Pancreas (tissue), 10 donors: ENCODE measurements at places on chromosomes 5 and 9. TPM values are rescaled to one million over a fixed set of nuclear protein-coding genes. Genes with fewer than 3 reads are reported as not detected.

GRCh38 chr9:18261181-18261580 lies 212.8 kb upstream of the ADAMTSL1 start:
- no peak overlapping the region for H3K27ac ChIP-seq
- DNase-seq: no peak
- H3K4me1 ChIP-seq: no peaks in the 10 kb centered on the region

DNA sequence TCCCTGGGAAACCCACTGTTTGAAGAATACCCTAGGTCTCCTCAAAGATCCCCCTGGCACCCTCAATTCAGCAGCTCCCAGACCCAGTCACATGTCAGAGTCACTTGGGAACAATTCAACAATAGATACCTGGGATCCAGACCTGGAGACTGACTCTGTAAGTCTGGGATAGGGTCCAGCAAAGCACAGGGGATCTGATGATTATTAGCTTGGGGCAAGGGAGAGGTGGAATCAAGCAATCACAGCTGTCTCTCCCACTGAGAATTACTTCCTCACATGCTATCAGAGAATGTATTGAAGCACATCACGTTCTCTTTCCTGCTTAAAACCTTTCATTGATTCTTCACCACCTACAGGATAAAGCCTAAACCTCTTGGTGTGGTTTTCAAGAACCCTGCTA lies 5.9 kb downstream of the FAM193B start:
- no peaks in the 10 kb centered on the region for H3K36me3 ChIP-seq
- H3K4me1 ChIP-seq: peaks cover 31% of the 10 kb centered on the region
- no peak overlapping the region for H3K4me3 ChIP-seq
- no peaks in the 10 kb centered on the region for H3K27me3 ChIP-seq
- no peak overlapping the region for H3K27ac ChIP-seq

- H3K4me3 ChIP-seq: no peak overlapping the region
- H3K36me3 ChIP-seq: no peaks in the 10 kb centered on the region
- H3K27ac ChIP-seq: no peak overlapping the region
- H3K4me1 ChIP-seq: no peaks in the 10 kb centered on the region
- no peaks in the 10 kb centered on the region for H3K27me3 ChIP-seq
- DNase-seq: no peak
Observed at GRCh38 chr5:10339958-10340357, 13.5 kb upstream of the MARCHF6 start.

DNA sequence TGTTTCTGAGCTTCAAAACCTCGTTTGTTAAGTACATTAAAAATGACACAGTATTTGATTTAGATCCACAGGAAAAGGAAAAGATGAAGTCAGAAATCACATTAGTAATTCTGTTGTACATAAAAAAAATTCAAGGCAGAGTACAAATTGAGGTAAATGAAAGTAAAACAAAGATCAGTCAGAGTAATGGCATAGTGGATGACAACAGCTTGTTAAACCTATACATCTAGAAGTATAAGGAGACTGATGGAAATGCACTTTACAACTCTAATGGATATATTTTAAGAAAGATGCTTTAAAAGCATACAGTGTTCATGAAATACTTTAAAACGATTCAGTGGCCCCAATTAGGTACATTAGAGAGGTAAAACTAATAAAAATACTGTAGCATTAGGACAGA lies 631.3 kb upstream of the SEMA6A start:
- H3K4me3 ChIP-seq: no peak overlapping the region
- no peaks in the 10 kb centered on the region for H3K27me3 ChIP-seq
- no peaks in the 10 kb centered on the region for H3K4me1 ChIP-seq

The FAM81B gene
- 0.28 TPM for total RNA-seq

The LHX6 gene
- 0.22 TPM for total RNA-seq

The TLE1 gene
- total RNA-seq: 15.1 TPM

The RGS14 gene
- 10.6 TPM for total RNA-seq

The ARHGEF28 gene
- 27.5 TPM for total RNA-seq

- H3K4me1 ChIP-seq: no peaks in the 10 kb centered on the region
- H3K27ac ChIP-seq: no peak overlapping the region
- DNase-seq: no peak
- H3K36me3 ChIP-seq: no peaks in the 10 kb centered on the region
- H3K4me3 ChIP-seq: no peak overlapping the region
Observed at GRCh38 chr5:136073714-136074529, 45.1 kb downstream of the TGFBI start.

- H3K4me3 ChIP-seq: no peak overlapping the region
- no peaks in the 10 kb centered on the region for H3K27me3 ChIP-seq
- no peaks in the 10 kb centered on the region for H3K36me3 ChIP-seq
- no peak for DNase-seq
- no peak overlapping the region for H3K27ac ChIP-seq
Observed at GRCh38 chr9:123438321-123438720, 82.3 kb downstream of the CRB2 start.

DNA sequence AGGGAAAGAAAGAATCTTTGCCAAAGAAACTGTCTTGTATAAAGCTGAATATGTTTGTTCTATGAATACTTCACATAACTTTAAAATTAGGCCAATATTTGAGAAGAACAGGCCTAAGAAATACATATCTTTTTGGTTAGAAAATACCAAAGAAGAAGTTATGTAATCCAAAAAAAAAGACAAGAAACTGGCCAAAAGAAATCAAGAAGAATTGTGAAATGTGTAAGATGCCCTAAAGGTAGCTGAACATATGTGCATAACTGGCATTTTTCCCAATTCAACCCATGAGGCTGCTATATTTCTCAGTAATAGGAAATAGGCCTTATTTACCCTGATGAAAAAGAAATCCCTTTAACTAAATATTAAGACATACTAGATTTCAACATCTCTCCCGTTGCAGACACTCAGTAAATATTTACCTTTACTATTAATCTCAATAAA lies 290.0 kb downstream of the CETN3 start:
- no peak overlapping the region for H3K27ac ChIP-seq
- no peaks in the 10 kb centered on the region for H3K4me1 ChIP-seq
- H3K4me3 ChIP-seq: no peak overlapping the region
- no peaks in the 10 kb centered on the region for H3K36me3 ChIP-seq

The SHOC1 gene
- total RNA-seq: 0.08 TPM

DNA sequence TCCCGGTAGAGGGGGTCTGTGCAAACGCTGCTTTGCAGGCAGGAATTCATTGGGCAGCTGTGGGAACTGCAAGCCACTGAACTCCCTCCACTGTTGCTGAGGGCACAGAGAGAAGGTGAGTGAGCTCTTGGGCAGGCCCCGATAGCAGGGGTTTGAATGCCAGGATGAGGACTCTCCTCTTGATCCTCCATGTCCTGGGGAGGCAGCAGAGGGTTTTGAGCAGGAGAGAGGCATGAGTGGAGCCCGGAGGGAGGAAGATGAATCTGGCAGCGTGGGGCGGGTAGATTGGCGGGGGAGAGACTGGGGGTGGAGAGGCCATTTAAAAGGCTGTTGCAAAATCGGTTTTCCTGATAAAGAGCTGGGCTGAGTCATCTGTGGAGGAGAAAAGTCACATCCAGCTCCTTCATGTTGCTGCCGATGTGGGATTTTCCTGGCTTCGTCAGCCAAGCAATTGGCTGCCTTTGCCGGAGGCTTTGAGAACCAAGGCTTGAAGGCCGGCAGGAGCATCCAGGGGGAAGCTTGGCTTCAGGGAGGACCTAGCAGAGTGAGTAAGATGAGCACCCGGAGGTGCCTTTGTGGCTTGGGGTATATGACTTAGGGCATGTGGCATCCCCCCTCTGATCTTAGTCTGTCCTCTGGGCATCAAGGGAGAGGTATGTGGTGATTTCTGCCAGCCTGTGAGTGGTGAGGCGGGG lies at the start of gene SYNPO:
SYNPO (plus strand) TSS at position 350 of the 695 bp plus-strand sequence. CDS start 7,616 bp downstream, outside the sequence.
- peak within 1 kb of the TSS; percentile 29 for H3K4me3 ChIP-seq
- H3K27me3 ChIP-seq: no peaks in the 10 kb centered on the region
- no peaks in the 10 kb centered on the region for H3K36me3 ChIP-seq
- peak within 1 kb of the TSS; percentile 90 for H3K27ac ChIP-seq
- H3K4me1 ChIP-seq: peaks cover 38% of the 10 kb centered on the region

DNA sequence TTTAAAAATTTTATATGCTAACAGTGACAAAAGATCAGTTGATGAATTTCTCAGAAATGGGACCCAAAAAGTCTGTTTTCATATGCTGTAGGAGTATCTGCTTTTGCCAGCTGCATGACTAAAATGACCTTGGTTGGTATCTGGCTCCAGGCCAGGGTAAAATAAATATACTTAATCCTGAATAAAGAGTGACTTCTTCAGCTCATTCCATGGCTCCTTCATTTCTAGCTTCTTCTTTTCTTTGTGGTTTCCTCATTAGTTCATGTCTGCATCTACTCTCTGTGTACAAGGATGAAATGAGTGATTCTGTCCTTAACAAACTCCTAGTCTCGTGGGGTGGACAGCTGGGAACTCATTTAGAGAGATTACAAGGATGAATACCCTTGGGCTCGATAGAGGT lies 36.0 kb downstream of the RCL1 start:
- H3K4me3 ChIP-seq: no peak overlapping the region

The KCNV2 gene
- total RNA-seq: not detected

GRCh38 chr5:100950985-100951384 lies 47.9 kb upstream of the ST8SIA4 start:
- H3K27ac ChIP-seq: no peak overlapping the region
- H3K27me3 ChIP-seq: no peaks in the 10 kb centered on the region
- no peaks in the 10 kb centered on the region for H3K36me3 ChIP-seq
- no peak for DNase-seq

DNA sequence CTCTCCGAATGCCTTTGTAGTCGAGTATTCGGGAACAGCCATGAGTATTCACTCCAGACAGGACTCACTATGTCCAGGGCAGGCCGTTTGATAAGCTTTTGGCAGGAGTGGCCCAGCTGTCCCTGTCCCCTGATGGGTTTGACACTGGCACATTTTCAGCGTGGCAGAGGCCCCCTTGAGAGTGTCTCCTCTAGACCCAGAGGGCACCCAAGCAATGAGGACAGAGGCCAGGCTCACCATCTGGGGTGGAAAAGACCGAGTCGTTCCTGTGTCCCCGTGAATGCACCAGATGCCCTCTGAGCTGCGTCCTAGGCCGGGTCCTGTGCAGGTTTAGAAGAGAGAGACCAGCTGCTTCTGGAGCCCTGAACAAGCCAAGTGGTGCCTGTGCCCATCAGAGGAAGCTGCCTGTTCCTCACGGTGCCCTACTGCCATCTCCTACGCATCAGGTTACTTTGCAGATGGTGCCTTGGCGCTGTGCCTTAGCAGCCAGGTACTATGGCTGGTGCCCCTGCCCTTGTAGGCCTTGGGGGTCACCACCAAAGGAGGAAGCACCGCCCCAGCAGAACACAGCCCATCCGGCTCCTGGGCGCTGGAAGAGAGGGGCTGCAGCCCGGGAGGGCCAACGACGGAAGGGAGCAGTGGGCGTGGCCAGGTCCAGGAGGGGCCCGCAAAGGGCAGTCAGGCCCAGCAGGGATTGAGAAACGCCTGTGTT lies 42.4 kb downstream of the LRSAM1 start:
- H3K27me3 ChIP-seq: no peaks in the 10 kb centered on the region
- peak overlapping the region; percentile 17 for H3K27ac ChIP-seq
- peaks cover 16% of the 10 kb centered on the region for H3K4me1 ChIP-seq
- peaks cover 6% of the 10 kb centered on the region for H3K36me3 ChIP-seq
- no peak overlapping the region for H3K4me3 ChIP-seq

- no peaks in the 10 kb centered on the region for H3K27me3 ChIP-seq
- no peaks in the 10 kb centered on the region for H3K36me3 ChIP-seq
- DNase-seq: no peak
- H3K27ac ChIP-seq: no peak overlapping the region
- H3K4me1 ChIP-seq: no peaks in the 10 kb centered on the region
- H3K4me3 ChIP-seq: no peak overlapping the region
Observed at GRCh38 chr5:83450183-83450966, 21.2 kb upstream of the VCAN start.

GRCh38 chr9:107137495-107138202 lies 145.4 kb upstream of the RAD23B start:
- no peaks in the 10 kb centered on the region for H3K27me3 ChIP-seq
- no peak for DNase-seq
- H3K4me1 ChIP-seq: no peaks in the 10 kb centered on the region
- no peak overlapping the region for H3K4me3 ChIP-seq
- no peak overlapping the region for H3K27ac ChIP-seq

GRCh38 chr5:6859023-6859422 lies 145.8 kb downstream of the TENT4A start:
- DNase-seq: no peak
- H3K4me3 ChIP-seq: no peak overlapping the region
- H3K36me3 ChIP-seq: no peaks in the 10 kb centered on the region
- H3K27me3 ChIP-seq: no peaks in the 10 kb centered on the region
- no peak overlapping the region for H3K27ac ChIP-seq

GRCh38 chr9:94490465-94490864 lies 64.4 kb upstream of the PCAT7 start:
- H3K4me1 ChIP-seq: no peaks in the 10 kb centered on the region
- H3K27ac ChIP-seq: no peak overlapping the region
- no peak for DNase-seq
- no peaks in the 10 kb centered on the region for H3K36me3 ChIP-seq
- no peak overlapping the region for H3K4me3 ChIP-seq

DNA sequence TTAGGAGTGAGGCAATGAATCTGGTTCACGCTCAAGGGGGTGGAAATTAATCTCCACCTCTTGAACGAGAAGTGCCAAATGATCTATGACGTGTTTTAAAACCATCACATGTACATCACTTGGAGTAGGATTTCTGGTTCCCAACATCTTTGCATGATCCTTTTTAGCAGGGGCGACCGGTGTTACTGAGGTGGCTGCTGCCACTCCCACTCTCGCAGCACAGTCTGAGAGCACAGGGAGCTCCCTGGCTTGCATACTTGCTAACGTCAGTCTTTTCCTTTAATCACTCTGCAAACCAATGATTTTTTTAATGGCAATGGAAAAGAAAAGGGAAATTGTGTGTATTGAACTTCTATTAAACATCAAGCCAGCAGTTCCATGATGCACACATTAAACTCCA lies 624.4 kb downstream of the IRX1 start:
- H3K27ac ChIP-seq: no peak overlapping the region
- H3K27me3 ChIP-seq: peaks cover 3% of the 10 kb centered on the region
- no peak for DNase-seq

The GMCL2 gene
- not detected for total RNA-seq

DNA sequence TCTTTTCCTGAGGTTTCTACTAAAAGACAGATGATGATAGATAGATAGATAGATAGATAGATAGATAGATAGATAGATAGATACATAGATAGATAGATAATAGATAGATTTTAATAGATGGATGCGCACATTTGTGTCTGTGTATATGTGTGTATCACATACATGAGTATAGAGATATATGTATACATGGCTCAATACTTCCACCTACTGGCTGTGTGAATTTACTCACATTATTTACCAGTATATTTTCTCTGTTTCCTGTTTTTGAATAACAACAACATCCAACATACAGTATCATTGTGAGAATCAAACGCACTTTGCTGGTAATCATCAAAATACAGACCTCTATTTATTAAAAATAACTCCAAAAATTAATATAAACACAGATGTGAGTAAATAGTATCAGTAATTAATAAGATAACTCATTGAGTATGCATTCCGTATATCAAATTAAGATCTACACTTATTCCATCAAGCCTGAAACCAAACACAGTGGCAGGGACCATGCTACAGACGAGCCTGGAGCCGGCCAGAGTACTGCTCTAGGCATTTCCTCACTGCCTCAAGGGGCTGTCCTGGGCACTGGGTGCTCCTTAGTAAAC lies 338.0 kb downstream of the SEMA5A start:
- H3K36me3 ChIP-seq: no peaks in the 10 kb centered on the region
- no peak overlapping the region for H3K27ac ChIP-seq
- H3K27me3 ChIP-seq: no peaks in the 10 kb centered on the region
- no peaks in the 10 kb centered on the region for H3K4me1 ChIP-seq
- DNase-seq: no peak

- H3K27ac ChIP-seq: no peak overlapping the region
- no peaks in the 10 kb centered on the region for H3K27me3 ChIP-seq
- H3K4me1 ChIP-seq: no peaks in the 10 kb centered on the region
- H3K36me3 ChIP-seq: no peaks in the 10 kb centered on the region
- no peak overlapping the region for H3K4me3 ChIP-seq
Observed at GRCh38 chr9:135670721-135671590, 7.8 kb downstream of the LCN9 start.
